ENCODE measurements at places on chromosomes 16 and 17.

DNA sequence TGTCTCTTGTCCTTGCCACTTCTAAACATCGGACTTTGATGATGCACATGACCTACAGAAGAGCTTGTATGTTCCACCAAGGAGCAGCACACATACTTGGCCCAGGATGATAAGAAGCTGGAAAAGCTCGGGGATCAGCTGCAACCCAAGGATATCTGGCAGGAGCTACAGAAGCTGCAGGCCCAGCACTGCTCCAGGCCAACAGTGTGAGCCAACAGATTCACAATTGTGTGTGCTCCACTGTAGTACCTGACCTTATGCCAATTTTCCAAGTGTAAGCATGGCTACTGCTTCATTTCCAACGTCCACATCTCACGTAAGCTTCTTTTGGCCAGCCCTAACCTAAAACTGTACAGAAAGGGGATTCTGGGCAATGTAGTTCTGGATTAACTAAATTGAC is 83.4 kb downstream of the COX10 start:
- no peak for DNase-seq

DNA sequence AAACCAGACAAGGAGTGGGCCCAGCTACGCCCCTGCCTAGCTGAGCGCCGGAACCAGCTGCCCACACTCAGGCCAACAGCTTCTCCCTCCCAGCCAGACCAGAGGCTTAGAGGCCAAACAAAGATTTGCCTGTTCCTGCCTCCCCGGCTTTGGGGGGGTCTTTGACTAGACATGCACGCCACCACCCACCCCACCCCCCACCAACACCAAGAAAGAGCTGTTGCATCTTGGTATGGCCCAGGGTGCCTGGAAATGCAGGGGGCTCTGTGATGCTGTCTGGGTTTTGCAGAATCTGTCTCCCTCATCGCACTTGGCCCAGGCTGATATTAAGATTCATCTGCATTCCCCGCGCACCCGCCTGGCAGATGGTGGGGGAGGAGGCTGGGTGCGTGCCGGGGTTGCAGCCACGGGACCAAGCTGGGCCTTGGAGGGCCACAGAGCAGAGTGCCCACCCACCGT is 1.3 kb upstream of the NXPH3 start:
- DNase-seq = no peak

GRCh38 chr17:41772218-41772585 is 14.3 kb downstream of the JUP start:
- no peak for DNase-seq

DNA sequence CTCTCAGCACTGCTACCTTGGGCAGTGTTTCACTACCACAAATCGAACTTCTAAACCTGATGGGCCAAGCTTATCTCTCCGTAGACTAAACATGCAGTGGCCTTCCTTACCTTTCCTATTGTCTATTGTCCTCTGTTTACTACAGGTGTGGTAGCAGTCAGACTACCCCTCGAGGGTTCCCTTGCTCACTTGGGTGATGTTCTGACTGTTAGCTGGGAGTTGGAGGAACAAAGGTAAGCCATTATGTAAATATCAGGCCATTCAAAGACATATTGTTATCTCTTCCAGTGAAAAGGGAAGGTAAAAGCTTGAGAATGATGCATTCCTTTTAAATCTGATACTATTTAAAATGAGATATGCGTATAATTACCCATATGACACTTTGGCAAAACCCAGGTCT is 828.3 kb upstream of the EEF2KMT start:
- DNase-seq = no peak

DNA sequence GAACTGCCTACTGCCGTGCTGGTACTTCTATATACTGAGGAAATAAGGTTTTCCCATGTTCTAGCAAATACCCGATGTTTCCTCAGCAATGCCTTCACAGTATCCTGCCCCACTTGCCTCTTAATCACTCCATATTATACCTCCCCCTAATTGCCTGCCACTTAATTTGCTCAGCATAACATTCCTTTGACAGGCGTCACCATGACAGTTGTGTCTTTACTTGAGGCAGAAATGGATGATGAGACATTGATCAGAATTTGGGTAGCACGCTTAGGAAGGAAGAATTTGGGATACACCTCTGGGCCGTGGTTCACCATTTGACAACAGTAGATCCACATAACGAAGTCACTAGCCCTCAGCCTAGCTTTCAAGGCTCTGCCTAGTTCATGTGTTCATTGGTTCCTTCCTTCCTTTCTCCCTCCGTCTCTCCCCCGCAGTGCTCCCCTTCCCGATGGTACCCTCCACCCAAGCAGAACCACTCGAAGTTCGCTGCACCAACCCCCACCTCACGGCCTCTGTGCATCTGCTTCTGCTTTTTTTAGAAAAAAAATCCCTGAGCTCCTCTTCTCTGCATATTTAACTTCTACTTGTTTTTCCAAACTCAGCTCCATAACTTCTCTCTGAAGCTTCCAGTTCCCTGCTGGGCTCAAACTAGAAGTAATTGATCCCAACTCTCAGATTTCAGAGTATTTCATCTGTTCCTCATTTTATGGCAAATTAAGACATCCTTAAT is 19.4 kb downstream of the IQCK start:
- no peak for DNase-seq

- no peak for DNase-seq
Observed at GRCh38 chr17:40058186-40058784, 4.1 kb upstream of the MED24 start.

- no peak for DNase-seq
Observed at GRCh38 chr16:22670044-22670536, 143.9 kb upstream of the HS3ST2 start.

- DNase-seq = no peak
Observed at GRCh38 chr17:77492446-77493237, 351.9 kb downstream of the SEC14L1 start.

DNA sequence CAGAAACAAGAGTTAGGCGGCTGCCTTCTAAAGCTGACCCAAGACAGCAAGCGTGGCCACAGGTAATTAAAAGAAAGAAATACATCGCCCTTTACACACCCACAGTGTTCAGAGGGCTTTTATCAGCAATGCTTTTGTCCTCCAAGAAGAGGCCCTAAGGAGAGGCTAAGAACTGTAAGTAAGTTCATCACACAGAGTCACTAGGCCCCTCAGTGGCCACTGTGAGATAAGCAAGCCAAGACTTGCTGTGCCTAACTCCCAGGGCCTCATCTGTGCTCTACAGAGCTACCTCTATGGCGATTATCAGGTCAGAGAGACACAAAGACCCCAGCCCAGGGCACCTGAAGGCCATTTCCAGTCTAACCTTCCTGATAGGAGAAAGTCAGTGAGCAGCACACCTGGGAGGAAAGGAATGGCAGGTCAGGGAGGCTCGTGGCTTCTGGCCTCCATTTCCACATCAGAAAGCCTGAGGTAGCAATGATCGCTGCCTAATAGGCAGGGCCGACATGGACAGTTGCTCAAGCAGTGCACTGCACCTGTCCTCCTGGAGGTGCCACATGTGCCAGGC is 545.2 kb upstream of the CDH11 start:
- no peak for DNase-seq

GRCh38 chr17:71477356-71477755 is 643.5 kb upstream of the SOX9 start:
- no peak for DNase-seq

- no peak for DNase-seq
Observed at GRCh38 chr17:64520359-64520758, 13.6 kb downstream of the CEP95 start.

GRCh38 chr17:65656390-65657250 is 95.2 kb upstream of the AXIN2 start:
- DNase-seq = no peak

- no peak for DNase-seq
Observed at GRCh38 chr17:1793447-1793806, 31.6 kb downstream of the SERPINF1 start.

DNA sequence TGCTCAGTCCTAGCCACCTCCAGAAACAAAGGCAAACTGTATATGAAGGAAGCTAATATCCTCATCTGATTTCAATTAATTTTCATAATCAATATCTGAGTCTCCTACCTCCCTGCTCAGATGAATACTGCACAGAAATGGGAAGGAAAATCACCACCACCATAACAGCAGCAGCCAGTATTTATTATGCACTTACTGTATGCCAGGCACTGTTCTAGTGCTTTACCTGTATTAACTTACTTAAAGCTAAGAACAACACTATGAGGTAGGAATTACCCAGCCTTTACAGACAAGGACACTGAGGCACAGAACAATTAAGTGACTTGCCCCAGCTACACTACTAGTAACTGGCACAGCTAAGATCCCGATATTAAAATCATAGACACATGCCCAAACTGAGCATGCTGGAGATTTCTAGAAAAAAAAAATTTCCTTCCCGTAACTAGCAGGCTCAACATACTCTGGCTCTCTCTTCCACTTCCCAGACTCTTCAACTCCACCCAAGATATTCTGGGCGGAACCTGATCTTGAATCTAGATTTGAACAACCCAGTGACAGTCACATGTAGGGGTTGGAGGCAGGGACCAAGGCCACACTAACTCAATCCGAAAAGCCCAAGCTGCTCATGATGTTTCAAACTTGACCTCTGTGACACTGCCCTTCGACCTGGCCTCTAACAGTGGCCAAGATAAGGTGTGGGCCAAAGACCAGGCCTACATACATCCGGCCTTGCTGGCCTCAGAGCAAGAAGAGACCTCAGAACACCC is 3.9 kb downstream of the TRIM25 start:
- DNase-seq = no peak

DNA sequence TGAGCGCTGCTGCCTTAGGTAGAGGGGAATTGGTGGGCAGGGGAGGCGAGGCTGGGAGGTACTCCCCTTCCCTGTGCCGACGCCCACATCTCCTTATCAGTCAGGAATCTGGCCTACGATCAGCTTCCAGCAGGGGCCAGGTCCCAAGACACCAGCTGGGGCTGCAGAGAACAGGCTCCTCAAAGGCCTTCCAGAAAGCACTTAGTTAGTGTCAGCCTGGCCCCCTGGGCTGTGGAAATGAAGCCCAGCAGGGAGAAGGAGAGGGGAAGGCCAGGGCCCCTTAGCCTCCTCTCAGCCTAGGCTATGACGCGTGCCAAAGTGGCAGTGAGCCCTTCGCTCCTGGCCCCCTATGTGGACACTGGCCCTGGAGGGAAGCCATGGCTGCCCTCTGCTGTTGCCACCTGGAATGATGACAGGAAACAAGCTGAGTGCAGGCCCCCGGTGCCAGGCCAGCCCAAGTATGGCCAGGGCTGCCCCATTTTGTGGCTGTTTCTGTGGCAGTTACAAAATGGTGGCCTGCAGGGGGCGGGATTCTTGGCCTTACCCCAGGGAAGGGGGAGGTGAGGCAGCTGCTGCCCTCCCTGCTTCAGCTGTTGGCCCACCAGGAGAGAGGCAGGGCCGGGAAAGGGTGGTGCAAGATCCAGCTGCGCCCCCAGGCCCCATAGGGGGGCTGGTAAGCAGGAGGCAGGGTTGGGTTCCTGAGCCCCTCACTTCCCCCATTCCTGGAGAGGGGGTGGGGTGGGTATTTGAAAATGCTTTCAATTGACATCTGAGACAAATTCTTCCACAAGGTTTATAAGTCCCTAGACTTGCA is 11.3 kb downstream of the TBX4 start:
- no peak for DNase-seq

- DNase-seq = no peak
Observed at GRCh38 chr16:82583422-82583821, 43.3 kb upstream of the CDH13 start.

GRCh38 chr17:59763861-59764260 is 56.4 kb downstream of the VMP1 start:
- DNase-seq = no peak

DNA sequence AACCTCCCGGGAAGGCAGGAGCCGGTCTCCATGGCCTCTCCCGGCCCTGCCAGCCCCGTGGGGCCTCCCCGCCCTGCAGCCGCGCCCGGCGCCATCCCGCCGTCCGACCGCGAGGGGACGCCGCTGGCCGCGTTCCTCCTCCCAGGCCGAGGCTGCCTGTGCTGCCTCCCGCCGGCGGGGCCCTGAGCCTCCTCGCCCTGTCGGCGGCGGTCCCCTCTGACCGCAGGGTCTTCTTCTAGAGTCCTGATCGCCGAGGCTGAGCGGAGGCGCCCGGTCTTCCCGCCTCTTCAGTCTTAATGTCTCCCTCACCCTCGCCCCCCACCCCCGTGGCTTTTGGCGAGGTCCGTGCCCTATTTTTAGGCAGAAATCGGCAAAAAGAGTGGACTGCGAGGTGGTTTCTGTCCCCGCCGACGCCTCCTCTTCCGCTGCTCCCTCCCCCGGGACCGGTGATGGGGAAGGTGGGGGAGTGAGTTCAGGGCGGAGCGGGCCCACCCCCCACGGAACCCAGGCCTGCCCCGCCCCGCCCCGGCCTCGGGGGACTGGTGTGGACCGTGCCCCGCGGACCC is 794 bp upstream of the CPNE7 start:
- DNase-seq = no peak

- no peak for DNase-seq
Observed at GRCh38 chr17:48406936-48407567, 23.0 kb downstream of the SKAP1 start.

GRCh38 chr16:83305092-83305491 is 502.7 kb upstream of the HSBP1 start:
- DNase-seq = no peak

DNA sequence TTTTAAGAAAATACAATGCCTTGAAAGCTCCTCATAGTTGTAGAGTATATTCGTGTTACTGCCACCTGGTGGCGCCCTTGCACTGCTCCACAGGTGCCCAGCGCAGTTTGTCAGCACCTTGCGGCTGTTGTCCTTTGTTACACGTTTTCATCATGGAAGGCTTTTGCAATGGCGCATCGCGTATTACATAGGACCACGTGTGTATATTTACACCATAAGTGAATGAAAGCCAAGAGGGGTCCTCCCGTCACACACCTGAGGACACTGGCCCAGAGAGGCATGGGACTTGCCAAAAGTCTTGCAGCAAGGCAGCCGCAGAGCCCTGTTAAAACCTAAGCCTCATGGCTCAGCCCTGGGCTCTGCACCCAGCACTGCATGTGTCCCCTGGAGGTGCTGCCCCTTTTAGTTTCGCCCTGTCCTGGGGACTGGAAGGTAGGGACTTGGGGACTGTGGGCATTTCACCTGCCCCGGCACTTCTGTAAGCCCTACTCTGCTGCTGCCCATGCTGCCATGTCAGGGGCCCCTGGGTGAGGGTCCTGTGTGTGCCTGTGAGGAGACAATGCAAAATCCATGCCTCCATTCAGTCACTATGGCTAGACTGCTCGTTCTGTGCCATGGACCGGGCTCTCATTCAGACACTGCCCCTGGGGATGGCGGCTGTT is 24.3 kb downstream of the POLR3E start:
- DNase-seq = no peak

DNA sequence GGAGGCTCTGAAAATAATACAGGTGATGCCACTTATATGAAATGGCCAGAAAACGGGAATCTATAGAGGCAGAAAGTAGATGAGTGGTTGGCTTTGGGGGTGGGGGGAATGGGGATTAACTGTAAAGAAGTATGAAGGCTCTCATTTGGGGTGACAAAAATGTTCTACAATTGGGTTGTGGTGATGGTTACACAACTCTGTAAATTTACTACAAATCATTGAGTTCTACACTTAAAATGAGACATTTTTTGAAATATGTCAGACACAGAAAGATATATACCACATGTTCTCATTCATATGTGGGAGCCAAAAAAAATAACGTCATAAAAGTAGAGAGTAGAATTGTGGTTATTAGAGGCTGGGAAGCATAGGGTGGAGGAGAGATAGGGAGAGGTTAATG is 25.7 kb downstream of the ARHGAP17 start:
- DNase-seq = no peak

- DNase-seq = no peak
Observed at GRCh38 chr17:7419819-7420610, at the start of gene SPEM1. TSS of gene SPEM1 (plus strand) at chr17:7420324. CDS start at chr17:7420385, 61 bp downstream.

GRCh38 chr16:73697336-73697735 is 599.3 kb upstream of the PSMD7 start:
- no peak for DNase-seq
